ENCODE measurements at places on chromosomes 2 and 18.
A peak's percentile ranks its signal among the peaks of the same experiment; 100 is the strongest.

- no peak for DNase-seq
Observed at GRCh38 chr18:35121038-35121437, 79.8 kb downstream of the MAPRE2 start.

GRCh38 chr2:107108556-107108955 lies 222.6 kb upstream of the ST6GAL2 start:
- DNase-seq, result no peak

GRCh38 chr18:39935598-39935997 lies 2019.4 kb upstream of the PIK3C3 start:
- no peak for DNase-seq

- DNase-seq, result no peak
Observed at GRCh38 chr2:230723363-230723762, 10.7 kb downstream of the CAB39 start.

GRCh38 chr2:126642031-126642430 lies 13.9 kb upstream of the GYPC start:
- no peak for DNase-seq

GRCh38 chr2:105611333-105611637 lies 133.4 kb upstream of the NCK2 start:
- DNase-seq, result no peak

- no peak for DNase-seq
Observed at GRCh38 chr18:10293966-10294365, 160.5 kb upstream of the APCDD1 start.

DNA sequence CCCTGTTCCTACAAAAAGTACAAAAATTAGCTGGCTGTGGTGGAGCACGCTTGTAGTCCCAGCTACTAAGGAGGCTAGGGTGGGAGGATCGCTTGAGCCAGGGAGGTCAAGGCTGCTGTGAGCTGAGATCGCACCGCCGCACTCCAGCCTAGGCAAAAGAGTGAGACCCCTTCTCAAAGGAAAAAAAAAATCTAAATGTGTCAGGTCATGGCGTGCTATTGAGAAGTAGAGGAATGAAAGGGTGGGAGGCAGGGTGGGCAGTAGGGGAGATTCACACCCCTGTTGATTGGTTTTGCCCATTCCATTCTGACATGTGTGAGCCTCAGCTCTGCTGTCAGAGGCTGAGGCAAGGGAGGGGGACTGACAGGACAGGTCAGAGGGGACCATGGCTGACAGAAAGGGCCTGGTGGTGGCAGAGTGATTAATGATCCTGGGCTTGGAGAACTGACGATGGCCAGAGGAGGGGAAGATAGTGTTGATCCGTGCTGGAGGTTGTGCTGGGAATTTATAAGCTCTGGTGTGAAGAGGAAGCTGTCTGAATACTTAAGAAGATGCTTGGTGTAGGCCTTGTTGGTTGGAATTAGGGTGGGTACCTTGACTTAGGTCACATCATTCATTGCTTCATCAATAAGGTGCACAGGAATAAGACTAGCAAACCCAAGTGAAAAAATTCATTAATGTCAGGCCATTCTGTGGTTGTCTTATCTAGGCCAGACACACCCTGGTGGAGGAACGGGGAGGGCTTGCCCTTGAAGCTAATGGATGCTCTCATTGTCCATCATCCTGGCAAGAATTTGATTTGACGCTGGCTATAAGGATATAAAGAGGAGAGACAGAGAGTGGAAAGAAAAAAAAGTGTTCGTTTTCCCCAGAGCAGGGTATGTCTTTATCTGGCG lies 19.1 kb upstream of the SMARCAL1 start:
- DNase-seq, result no peak

- no peak for DNase-seq
Observed at GRCh38 chr2:84640411-84640810, 124.1 kb downstream of the DNAH6 start.

GRCh38 chr2:144323946-144324345 lies 196.0 kb downstream of the ZEB2 start:
- no peak for DNase-seq

- no peak for DNase-seq
Observed at GRCh38 chr2:19251554-19251953, 106.9 kb downstream of the OSR1 start.

DNA sequence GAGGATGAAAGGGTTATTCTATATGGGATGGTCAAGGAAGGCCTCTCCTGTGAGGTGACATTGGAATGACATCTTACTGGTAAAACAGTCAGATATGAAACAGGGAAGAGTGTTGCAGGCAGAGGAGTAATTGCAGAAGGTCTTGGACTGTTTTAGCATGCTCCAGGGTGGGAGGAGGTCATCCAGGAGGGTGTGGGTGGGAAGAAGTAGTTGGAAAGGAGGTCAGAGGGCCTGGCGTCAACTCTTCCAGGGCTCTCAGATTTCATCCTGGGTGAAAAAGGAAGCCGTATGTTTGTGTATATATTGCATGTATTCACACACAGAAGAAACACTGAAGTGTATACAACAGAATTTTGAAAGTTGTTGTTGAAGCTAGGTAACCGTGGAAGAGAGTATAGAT lies 48.2 kb downstream of the ATP9B start:
- DNase-seq, result no peak

DNA sequence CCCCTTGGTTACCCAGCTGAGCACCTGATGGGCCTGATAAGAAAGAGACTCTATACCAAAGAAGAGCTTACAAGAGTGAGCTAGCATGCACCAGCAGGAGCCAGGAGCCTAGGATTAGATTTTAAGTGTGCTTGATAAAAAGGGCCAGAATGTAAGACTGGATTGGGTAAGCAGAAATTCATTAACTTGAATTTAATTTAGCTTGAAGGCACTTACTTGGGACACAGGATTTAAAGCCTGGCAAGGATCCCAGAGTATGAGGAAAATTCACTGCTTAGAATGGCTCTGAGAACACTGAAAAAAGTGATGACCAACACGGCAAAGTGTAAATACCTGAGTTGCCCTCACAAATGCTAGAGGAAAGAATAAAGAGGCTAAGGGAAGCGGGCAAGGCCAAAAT lies 91.3 kb upstream of the RBBP8 start:
- no peak for DNase-seq

DNA sequence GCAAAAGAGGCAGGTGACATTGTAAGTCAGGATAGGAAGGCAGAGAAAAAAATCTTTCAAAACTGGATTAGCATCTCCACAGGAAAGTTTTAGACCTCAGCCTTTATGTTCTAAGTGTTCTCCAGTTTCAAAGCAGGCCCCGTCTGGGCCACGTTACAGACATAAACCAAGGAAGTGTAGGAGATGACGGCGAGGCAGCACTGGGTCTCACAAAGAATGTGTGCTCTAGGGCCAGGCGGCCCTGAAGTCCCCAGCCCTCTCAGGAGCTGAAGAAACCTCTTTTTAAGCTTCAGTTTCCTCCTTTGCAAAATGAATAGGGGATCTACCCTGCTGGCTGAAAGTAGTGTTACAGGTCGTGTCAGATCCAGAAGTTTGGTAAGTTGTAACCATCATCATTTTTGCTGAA lies 81.7 kb downstream of the SPRED2 start:
- DNase-seq, result no peak

DNA sequence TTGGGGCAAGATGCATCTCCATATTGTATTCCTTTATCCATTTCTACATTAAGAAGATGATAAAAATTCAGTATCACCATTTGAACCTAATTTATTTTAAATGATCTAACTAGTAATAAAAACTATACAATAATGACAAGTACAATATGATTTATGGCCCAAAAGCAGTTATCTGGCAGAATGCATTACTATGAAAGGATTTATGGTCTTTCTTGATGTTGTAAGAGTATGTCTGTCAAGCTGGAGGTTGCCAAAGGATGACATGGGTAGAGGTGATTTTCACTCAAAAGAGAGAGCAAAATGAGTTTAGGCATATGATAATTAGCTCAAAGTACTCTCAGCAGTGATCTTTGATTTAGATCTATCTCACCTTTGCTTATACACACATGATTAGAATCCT lies 54.2 kb upstream of the MAP2 start:
- DNase-seq, result no peak

DNA sequence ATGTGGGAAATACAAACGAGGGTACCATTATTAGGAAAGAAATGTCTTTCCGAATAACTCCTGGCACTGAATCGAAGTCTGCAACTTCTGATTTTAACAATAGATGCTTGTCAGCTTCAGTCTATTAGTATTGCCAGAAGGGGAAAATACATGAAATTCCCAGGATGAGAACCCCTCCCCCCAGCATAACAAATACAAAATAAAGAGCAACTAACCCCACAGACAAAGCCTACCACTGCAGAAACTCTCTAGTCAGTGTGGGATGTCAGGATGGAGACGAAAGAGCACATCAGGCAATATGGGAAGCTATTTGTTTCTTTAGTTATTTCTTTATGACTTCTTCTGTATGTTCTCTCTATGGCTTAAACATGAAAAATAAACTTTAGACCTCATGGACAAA lies 365.0 kb upstream of the CDH2 start:
- DNase-seq, result no peak

DNA sequence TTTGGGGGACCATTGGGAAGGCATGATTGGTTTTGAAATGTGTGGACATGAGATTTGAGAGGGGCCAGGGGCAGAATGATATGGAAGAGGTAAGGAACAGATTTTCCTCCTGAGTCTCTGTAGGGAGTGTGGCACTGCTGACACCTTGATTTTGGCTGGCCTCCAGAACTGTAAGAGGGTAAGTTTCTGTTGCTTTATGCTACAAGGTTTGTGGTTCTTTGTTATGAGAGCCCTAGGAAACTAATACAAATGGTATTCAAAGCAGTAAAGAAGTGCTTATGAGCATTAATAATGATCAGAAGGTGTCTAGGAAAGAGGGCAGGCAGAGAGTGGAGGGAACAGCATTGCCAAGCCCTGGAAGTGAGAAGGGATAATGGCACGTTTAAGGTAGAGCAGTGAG lies 574.3 kb upstream of the NXPH2 start:
- DNase-seq, result no peak

DNA sequence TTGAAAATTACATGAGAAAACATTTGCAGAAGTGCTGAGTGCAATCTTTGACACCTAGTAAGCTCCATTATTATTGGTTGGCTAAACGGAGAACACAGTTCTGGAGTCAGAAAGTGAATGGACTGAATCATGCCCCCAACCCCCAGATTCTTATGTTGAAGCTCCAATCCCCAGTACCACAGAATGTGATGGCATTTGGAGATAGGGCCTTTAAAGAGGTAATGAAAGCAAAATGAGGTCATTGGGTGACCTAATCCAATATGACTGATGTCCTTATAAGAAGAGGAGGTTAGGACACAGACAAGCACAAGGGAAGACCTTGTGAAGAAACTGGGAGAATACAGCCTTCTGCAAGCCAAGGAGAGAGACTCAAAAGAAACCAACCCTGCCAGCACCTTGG lies 200.9 kb upstream of the EPAS1 start:
- DNase-seq, result no peak

DNA sequence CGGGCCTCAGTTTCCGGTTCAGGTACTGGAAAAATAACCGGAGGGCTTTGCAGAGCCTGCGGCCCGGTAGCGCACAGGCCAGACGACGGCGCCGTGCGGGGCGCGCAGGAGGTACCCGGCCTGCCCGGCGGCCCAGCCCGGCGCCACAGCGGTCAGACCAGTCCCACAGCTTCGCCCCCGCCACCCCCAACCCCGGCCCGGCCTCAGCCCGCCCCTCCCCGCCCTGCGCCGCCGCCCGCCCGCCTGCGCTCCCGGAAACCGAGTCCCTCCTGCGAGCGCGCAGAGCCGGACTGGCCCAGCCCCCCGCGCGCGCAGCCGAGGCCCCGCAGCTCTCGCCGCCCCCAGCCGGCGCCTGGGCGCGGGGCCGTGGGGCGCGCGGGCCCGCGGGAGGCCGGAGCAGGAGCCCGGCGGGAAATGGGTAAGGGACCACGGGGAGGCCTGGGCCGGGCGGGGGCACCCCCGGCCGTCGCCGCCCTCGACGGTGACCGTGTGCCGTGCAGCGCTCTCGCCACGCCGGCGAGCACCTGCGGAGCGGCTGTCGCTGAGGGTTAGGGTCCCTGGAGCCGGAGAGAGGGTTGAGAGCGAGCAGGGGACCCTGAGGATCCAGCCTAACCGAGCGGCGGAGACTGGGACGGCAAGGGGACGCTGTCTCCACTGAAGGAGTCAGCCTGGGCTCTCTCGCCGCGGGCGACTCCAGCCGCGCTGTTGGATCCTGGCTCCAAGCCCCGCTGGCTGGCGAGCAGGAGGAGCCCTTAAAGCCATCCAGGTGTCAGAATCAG lies 16.5 kb upstream of the PSD4 start:
- no peak for DNase-seq

DNA sequence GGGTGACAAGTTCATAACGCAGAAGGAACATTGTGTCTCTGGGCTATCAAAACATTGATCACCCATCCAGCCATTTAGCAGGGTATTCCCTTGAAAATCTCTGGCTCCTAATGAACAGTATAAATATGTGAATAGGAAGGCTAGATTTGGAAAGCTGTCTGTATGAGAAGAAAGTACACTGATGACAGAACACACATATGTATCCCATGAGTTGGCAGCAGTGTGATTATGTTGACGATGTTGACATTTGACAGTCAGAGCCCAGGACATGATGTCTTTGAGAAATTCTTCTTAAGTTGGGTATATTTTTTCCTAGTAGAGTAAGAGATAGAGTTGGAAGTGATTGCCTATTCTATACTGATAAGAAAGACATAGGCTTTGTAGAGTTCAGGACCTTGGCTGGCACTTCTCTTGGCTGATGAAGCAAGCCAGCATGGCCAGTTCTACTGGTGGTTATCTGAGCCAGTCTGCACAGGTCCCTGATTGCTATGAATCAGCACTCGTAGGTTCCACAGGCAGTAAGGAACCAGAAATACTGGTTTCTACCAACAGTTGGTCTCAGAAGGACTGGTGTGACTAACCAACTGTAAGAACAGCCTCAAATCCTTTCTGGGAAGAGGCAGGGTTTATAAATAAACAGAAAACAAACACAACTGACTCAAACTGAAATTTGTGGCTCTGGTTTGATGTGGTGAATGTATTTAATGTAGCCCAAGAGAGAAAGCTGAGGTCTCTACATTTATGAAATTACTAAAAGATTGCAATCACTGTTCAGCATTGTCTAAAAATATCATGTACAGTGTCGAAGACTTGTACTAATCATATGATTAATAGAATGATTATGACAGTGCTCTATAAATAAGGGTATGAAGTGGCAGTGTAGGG lies 43.9 kb upstream of the RAPH1 start:
- DNase-seq, result peak; percentile 12

- DNase-seq, result no peak
Observed at GRCh38 chr2:146870691-146871090, 974.1 kb upstream of the ACVR2A start.

DNA sequence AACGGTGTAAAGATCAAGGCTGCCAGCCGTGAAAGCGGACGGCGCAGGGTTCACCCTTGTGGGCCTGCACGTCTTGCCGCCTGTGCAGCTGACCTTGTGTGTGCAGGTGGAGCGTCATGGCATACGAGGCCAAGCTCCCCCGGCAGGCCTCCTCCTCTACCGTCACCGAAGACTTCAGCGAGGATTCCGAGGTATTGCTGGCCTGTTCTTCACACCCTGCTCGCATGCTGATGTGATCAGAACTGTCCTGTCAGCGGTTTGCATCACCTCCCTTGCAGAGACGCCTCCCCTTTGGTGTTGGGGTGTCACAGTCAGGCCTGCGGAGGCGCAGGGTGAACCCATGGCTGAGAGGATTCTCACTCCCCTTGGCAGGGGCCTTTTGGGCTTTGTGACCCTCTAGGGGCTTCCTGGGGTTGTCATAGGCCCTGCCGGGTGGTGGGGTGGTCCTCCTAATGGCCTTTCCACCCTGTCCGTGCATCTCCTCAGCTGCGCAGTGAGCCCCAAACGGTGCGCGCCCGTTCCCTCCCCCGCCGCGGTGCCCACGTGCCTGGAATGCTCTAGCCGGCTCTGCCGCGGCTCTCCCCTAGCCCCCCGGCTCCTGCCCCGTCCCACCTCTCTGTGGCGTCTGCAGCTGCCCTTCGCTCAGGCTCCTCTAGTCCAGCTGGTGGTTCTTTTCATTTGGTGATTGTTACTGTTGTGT lies 92.5 kb downstream of the DGKD start:
- no peak for DNase-seq

- no peak for DNase-seq
Observed at GRCh38 chr18:28153485-28154065, 23.4 kb downstream of the CDH2 start.

All from iPS DF 19.7 (cell line).